Inflammatory macrophage treated with lipopolysaccharide for 4 hours (primary cell): ENCODE measurements at places on chromosomes 13 and 19.

DNA sequence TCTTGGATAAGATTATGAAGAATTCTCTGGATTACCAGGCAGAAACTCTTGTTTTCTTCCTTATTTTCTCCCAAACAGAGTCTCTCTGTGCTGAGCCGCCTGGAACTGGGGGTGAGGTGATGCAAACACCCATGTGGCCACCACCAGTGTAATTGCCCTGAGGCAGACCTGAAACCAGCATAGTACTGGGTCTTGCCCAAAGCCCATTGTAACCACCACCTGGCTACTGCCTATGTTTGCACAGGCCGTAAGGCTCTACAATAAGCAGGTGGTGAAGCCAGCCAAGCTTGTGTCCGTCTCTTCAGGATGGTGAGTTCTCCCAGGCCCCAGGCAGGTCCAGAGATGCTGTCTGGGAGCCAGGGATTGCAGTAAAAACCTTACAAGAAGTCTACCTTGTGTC lies 18.9 kb upstream of the KBTBD7 start:
- DNase-seq, result no peak

GRCh38 chr13:55439450-55439849 lies 1701.3 kb upstream of the PRR20A start:
- DNase-seq, result no peak

GRCh38 chr19:48506138-48506733 lies 5.4 kb downstream of the LMTK3 start:
- peak; percentile 65 for DNase-seq

DNA sequence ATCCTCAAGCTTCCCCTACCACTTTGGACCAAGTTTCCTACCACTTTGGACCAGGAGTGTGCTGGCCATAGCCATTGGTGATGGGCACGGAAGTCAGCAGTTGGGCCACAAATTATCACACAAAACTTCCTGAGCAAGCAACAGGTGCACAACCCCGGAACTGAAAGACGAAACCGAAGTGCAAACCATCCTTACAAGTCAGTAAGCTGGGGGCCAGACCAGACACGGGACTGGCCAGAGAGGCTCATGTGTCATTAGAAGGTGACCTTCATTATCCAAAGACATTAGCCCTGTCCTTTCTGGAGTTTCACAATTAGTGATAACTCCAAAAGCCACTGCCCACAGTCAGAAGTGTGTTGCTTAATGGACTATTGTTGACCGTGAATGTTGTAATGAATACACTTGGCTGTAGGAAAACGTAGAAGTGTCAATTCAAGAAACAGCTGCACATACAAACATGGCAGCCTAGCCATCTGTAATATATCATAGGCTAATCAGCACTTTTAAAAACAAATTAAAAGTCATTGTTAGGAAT lies 244.1 kb upstream of the IRS2 start:
- no peak for DNase-seq

GRCh38 chr19:44955505-44956439 lies 592 bp downstream of the CLPTM1 start:
- no peak for DNase-seq

DNA sequence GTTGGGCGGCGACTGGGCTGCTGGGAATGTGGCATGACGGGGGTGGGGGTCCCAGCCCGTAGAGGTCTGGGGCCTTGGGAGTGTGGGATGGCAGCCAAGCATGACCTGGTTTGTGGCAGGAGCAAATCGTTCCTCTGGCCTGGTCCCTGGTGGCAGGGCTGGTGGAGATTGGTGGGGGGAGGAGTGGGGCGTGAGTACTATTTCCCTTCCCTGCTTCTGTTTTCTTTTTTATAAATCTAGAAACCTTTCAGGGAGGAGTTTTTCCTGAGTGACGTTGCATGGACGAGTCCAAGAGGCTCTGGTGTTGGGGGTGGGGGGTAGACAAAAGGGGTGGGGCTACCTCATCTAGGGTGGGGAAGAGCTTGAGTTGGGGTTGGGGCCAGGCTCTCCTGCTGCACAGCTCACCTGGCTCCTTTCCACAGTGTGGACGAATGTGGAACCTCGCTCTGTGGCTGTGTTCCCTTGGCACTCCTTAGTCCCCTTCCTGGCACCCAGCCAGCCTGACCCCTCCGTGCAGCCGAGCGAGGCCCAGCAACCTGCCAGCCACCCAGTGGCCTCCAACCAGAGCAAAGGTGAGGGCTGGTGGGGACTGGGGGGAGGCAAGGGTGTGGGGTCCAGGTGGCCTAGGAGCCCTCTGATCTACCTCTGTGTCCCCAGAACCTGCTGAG lies 15.4 kb upstream of the PRR19 start:
- peak; percentile 53 for DNase-seq

GRCh38 chr13:42720113-42720857 lies 61.1 kb upstream of the FAM216B start:
- peak; percentile 95 for DNase-seq

DNA sequence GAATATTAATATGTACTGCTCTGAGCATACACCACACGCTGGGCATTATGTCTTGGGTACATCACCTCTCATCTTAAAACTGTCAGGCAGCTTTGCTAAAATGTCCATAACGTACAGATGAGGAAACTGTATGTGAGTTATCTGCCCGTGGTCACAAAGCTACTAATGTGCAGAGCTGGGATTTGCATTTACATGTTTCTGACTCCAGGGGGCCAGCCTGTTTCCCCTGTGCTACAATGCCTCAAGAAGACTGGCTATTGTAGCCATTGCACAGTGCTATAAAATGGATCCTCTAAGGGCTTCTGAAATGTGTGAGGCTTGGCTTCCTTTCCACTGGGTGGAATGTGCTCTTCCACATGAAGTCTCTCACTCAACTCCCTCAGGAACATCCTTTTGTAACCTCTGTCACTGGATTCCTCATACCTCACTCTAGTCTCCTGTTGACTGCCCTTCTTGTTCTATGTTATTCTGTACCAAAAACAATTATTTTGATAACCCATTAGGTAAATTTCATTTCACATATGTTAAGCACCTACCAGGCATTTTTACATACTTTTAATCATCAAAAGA lies 95.6 kb upstream of the HTR2A start:
- DNase-seq, result no peak

GRCh38 chr13:114064450-114065140 lies 67.8 kb downstream of the RASA3 start:
- peak; percentile 61 for DNase-seq

- DNase-seq, result no peak
These were observed 491.3 kb downstream of the DIAPH3 start for GRCh38 chr13:59672445-59672844.

GRCh38 chr13:55577847-55578210 lies 1562.9 kb upstream of the PRR20A start:
- no peak for DNase-seq

DNA sequence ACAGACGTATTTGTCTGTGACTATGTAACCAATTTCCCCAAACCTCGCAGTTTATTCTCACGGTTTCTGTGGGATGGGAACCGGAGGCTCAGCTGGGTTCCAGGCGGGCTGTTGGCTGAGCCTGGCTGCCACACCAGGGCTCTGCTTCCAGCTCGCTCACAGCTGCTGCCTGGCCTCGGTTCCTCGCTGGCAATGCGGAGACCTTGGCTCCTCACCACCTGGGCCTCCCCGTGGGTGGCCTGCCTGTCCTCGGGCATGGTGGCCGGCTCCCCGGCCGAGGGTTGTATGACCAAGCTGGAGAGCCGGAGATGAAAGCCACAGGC lies 218.9 kb upstream of the MAB21L1 start:
- no peak for DNase-seq

- peak; percentile 55 for DNase-seq
These were observed 2.4 kb downstream of the TICAM1 start for GRCh38 chr19:4829001-4829712.

DNA sequence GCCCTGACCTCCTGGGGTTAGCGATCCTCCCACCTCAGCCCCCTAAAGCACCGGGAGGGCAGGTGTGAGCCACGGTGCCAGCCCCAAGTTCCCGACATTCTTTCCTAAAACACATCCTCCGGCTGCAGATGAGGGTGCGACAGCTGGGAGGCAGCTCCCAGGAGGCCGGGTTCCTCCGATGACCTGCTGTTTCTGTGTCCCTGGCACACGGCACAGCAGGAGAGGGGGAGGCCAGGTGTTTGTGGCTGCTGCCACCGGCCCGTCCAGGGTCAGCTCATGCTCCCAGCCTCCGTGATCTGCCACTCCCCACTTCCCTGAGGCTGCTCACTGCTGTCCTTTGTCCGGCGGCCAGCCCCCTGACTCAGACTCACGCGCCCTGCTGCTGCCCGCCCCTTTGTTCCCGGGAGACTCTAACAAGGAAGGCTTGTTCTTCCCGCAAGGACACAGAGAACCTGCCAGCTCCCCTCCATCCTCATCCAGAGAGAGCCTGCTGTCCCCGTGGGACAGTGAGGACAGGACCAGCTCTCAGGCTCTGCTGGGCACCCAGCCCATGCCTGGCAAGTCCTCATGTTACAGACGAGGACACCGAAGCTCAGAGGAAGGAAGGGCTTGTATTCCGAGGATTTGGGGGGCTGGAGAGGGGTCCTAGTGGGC lies 10.6 kb upstream of the MADCAM1 start:
- no peak for DNase-seq

DNA sequence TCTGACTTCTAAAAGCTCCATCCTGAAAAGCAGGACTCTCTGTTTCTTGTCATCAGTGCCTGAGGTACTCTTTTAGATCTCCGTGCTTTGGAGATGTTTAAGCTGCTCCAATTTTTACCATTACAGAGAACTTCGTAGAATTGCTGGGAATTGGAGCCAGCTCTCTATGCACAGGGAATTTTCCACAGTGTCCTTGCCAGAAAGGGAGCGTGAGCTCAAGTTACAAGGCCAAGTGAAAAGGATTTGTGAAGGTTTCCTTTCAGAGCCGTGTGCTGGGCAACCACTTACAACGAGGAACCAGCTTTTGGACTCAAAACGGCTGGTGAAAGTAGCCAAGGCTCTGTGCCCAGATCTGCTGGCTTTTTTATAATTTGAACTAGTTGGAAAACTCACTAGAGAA lies 82.6 kb downstream of the NUFIP1 start:
- no peak for DNase-seq

- DNase-seq, result no peak
These were observed 720.7 kb downstream of the DIAPH3 start for GRCh38 chr13:59442944-59443486.

DNA sequence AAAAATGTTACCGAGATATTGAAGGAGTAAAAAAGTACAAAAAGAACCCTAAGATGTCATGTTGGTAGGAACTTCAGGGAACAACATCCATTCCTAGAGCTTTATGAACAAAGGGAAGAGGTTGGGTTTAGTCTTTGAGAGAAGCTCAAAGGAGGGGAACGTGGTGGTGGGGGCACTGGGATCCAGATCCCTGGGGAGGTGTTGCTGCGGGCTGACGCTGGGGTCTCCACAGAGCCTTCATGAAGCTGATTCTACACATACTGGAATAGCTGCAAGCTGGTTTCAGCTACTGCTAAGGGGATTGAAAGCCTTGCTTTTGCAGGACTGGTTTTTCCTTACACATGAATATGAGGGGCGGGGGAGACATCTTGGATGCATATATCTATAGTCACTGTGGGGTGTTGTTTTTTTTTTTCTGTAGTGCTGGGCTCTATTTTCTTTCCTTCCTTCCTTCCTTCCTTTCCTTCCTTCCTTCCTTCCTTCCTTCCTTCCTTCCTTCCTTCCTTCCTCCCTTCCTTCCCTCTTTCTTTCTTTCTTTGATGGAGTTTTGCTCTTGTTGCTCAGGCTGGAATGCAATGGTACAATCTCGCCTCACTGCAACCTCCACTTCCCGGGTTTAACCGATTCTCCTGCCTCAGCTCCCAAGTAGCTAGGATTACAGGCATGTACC lies 6.5 kb upstream of the MZF1 start:
- DNase-seq, result no peak

DNA sequence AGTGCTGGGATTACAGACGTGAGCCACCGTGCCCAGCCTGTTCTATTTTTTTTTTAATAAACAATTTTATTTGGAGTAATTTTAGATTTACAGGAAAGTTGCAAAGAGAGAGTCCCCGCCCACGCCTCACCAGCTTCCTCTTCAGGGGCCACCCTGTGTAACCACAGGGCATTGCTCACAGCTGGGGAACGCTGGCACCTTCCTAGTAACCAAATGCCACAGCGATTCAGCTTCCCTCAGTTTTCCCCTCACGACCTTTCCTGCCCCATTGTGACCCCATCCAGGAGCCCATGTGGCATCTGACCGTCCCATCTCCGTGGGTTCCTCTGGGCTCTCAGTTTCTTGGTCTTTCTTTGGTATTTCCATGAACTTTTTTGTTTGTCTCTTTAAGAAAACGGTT lies 83.9 kb downstream of the GNG7 start:
- DNase-seq, result peak; percentile 98

- DNase-seq, result no peak
These were observed 42.6 kb downstream of the ZNF527 start for GRCh38 chr19:37413313-37414084.

DNA sequence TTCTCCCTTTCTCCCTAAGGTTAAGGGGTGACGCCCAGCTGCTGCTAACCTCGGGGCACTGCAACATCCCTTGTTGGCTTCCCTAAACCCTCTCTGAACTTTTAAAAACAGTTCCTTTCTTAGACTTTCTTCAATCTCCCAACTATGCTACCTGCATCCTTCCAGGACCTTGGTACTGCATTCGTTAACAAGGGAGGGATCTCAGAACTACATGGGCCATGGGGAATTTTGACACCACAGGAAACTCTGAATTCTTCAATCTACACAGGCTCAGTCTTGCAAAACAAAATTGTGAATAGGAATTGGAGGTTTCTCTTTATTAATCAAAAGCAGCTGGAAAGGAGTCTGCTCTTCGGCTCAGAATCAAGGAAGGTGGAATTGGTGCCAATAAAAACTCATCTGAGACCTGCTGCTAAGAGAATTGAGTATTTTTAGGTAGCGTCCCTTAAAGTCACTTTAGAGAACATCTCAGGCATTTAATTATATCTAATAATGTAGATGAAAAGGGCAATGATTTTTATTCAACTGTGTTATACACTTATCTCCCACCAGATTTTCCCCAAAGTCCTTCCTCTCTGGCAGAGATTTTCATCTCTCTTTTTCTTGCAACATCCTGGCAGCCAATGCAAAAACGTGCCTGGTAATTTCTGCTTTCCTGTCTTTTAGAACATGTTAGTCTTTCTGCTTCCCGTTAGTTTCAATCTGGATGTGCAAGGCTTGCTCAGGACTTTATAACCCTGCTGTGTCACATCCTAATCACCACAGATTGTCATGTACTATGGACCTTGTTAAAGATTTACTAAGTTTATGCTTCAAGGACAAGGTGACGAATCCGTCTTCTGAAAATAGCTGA lies 69.1 kb upstream of the SLC15A1 start:
- DNase-seq, result no peak

GRCh38 chr19:56133858-56134653 lies 7.0 kb upstream of the ZNF444 start:
- peak; percentile 24 for DNase-seq
